ENCODE measurements at places on chromosomes 13 and 19.

GRCh38 chr13:20206065-20206697, 13.4 kb upstream of the GJB2 start:
- DNase-seq, result no peak

GRCh38 chr13:38543561-38543960, 143.3 kb upstream of the FREM2 start:
- no peak for DNase-seq

DNA sequence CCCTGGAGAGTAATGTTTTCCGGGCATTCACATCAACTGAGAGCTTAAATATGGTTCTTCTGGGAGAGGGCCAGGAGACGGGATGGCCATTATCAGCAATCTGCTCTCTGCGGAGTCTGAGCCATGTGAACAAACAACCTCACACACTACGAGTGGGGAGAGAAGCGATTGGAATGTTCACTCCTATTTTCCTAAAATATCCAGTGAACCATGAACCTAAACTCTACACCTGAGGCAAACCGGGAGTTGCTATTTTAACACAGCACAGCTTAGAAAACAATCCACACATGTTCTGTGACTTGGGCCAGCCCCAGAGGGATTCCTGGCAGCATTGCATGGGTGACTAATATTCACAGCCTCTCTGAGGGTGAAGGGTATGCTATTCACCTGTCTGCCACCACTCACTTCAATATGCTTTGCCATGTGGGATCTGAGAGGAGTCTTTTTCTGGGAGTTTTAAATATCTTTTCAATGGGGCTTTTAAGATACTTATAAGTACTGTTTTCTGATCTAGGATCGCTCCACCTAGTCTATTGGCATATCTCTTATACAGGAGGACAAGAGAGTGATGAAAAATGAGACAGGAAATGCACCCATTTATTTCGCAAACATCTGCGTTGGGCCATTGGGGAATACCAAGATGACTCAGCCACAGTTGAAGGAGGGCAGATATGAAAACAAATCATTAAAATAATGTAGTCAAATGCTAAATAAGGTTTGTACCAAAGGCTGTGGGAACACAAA, 72.6 kb upstream of the SERP2 start:
- no peak for DNase-seq

- DNase-seq, result no peak
Measured at GRCh38 chr19:49546825-49547565, 19.2 kb downstream of the RCN3 start.

GRCh38 chr13:65378943-65379519, 1851.1 kb downstream of the PCDH9 start:
- DNase-seq, result no peak

DNA sequence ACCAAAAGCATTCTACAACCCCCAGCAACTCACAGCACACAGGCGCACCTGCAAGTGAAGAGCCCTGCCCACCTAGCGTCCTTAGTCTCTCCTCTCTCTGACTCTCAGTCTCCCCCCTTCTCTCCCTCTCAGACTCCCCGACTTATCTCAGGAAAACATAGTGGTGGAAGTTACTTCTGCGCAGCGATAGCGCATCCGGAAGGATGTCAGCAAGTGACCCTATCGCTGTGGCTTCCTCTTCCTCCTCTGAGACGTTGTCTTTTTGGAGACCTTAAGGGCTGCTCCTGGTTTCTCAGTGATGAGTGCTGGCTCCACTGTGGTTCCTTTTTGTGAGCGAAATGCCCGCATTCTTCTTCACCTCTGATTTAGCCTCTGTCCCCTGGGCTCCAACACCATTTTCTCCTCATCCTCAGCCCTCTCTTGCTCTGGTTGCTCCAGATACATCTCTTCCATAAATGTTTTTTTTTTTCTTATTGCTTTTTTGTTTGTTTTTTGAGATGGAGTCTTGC, 1.4 kb upstream of the YIF1B start:
- DNase-seq, result no peak

GRCh38 chr19:28586474-28586873, 626.5 kb downstream of the UQCRFS1 start:
- DNase-seq, result no peak

GRCh38 chr13:39765801-39766463, 110.5 kb downstream of the COG6 start:
- DNase-seq, result no peak

- DNase-seq, result no peak
Measured at GRCh38 chr13:30366088-30366487, 56.2 kb upstream of the UBE2L5 start.

DNA sequence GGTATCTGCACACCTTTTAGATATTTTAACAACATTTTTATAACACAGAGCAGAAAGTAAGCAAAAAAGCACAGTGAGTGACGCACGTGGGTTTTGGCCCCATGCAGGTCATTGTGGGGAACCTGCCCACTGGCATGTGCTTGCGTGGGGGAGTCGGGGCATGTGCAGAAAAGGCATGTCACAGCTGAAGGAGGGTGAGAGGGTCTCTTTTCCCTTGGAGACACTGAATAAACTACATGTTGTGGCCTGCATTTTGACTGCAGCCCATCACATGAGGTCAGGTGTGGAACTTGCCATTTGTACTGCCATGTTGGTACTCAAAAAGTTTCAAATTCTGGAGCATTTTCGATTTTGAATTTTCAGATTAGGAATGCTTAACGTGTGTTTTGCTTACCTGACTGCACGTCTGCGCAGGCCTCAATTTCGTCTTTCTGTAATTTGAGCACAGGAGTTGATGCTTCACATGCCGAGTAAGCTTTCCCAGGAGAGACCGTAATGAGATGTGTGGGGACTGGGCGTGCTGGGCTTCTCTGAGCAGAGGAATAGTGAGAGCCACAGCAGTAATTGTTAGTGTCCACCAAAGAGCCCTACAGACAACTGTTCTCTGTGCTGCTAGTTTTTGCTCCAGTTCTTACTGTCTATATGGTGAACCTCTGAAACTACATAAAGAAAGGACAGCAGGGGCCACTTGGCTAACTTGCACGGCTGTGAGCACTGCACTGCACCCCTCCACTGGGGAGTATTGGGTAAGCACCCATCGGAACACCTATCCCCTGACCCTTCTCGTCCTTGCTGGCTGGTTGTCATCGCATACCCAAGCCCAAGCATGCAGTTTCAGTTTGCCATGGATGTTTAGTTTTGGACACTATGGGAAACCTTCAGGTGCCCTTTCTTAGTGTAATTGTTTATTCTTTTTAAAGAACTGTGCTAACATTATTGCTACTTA, 72.9 kb upstream of the GPR183 start:
- DNase-seq, result no peak

- DNase-seq, result no peak
Measured at GRCh38 chr13:93368718-93369117, 142.1 kb downstream of the GPC6 start.

- no peak for DNase-seq
Measured at GRCh38 chr19:47146920-47147319, 16.3 kb downstream of the SAE1 start.

- DNase-seq, result no peak
Measured at GRCh38 chr19:54298357-54299125, 14.4 kb downstream of the LILRA5 start.

DNA sequence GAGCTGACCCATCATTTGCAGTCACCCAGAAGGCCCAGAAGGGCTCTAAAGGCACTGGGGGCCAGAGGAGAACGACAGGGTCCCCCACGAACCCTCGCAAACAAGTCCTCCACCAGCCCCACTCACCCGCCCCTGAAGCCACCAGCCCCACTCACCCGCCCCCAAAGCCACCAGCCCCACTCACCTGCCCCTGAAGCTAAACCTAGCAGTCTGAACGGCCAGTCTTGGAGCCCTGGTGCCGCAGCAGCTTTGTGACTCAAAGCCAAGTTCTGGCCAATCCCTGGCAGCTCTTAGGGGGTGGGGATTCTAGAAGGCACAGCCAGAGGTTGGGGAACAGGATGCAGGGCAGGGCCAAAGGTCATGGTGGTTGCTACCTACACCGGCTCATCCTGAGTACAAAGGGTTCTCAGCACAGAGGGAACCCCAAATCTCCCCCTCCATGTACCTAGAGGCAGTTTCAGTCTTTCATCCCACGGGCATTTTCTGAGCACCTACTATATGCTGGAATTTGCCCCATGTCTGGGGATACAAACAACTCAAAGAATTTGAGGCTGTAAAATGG, at the start of gene IQCN:
IQCN (minus strand) TSS at position 234 of the 562 bp plus-strand sequence. CDS start 4,974 bp downstream, outside the sequence.
- no peak for DNase-seq

DNA sequence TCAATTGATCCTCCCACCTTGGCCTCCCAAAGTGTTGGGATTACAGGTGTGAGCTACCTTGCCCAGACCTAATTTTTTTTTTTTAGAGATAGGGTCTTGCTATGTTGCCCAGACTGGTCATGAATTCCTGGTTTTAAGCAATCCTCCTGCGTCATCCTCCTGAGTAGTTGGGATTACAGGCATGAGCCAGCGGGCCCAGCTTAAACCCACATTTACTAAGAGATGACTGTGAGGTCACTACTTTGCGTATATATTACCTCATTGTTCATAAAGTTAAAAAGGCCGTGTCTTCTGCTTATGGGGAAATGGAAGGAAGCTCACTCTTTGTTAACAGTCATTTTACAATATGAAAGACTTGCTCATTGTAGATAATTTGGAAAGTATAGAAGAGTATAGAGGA, 39.6 kb upstream of the C1QTNF9 start:
- no peak for DNase-seq

DNA sequence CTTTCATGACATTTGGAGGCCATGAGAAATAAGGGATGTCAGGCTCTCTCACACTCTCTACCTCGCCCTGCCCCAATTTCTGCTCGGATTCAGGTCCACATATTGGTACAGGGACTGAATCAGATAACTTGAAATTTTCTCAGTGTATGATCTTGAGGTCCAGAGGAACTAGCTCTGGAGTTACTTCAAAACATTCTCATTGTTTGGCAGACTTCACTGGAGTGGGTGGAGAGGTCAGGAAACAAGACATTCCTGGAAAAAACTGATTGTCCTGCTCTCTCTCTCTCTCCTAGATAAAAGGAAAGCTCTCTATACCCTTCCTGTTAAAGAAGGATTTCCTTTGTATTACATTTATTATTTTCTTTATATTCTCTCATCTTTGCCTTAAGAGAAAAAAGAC, 428.1 kb upstream of the DACH1 start:
- no peak for DNase-seq

GRCh38 chr13:47117268-47117667, 220.4 kb upstream of the HTR2A start:
- no peak for DNase-seq

DNA sequence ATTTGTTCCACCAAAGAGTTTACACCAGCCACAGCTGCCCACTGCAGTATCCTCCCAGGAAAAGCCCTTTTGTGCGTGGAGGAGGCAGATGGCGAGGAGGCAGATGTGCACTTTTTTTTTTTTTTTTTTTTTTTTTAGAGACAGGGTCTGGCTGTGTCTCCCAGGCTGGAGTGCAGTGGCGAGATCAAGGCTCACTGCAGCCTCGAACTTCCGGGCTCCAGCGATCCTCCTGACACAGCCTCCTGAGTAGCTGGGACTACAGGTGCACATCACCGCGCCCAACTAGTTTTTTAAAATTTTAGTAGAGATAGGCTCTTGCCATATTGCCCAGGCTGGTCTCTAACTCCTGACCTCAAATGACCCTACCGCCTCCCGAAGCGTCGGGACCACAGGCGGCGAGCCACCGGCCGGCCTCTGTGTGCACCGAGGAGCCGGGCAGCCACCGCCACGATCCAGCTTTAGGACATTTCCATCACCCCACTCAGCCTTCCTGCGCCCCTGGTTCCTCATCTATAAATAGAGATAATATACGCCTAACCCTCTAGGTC, 563 bp upstream of the PDCD5 start:
- DNase-seq, result no peak

- DNase-seq, result no peak
Measured at GRCh38 chr13:80303225-80303811, 37.6 kb downstream of the SPRY2 start.

GRCh38 chr13:29887686-29888085, 37.3 kb upstream of the UBL3 start:
- DNase-seq, result no peak

DNA sequence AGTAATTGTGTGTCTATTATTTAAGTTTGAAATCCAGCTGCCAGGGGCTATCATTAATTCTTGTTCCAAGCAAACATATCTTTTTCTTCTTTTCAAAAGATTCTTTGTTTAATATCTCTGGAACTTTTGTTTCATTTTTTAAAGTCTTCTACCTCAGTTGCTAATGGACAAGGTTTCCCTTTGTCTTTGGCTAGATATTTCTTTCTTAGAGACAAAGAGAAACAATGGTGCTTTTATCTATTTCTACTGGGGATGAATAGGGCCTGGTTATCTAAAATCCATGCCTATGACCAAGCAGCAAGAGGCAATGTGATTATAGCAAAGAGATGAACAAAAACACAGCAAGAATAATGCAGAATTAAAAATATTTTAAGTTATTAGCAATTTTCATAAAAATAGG, 661.3 kb upstream of the KLF12 start:
- DNase-seq, result no peak

DNA sequence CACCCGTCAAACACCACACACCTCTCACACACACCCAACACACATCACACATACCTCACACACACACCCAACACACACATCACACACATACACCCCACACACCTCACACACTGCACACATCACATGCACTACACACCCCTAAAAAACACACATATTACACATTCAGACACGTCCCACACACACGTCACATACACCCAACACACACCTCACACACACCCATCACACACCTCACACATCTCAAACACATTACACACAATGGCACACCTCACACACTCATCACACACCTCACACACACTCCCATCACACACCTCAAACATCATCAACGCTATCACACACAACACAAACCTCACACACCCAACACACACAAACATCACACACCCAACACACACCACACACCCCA, 133.1 kb downstream of the CRYL1 start:
- DNase-seq, result no peak

DNA sequence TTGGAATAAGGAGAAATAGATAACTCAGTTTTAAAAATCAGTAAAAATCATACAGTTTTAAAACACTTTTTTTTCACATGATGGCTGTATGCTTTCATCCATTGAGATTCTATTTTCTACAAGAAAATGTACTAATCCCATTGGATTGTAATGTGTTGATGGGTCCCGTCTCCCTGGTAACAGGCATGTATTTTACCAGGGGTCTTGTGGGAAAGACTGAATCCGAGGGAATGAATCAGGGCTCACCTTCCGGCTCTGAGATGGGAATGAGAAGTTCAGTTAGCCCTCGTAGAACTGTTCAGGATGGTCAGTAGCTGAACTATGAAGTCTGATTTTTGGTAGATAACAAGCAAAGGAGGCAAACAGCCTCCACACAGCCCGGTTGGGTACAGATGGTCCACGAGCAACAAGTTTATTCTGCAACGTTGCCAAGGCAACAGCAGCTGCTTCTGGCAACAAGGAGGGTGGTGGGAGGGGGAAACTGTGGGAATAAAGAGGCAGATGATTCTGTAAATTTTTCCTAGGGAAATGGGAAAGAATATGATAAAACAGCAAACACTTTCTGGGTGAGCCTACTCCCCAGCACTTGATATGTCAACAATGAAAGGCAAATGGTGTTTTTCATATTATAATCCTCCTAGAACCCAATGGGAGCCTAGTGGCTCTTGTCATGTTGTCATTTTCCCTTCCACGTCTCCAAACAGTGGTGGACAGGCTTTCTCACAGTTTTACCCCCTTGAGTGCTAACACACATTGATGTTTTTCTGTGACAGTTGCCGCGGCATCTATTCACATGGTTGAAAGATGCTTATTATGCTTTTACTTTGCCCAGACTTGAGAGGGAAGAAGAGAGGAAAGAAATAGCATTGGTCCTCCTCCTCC, 12.4 kb upstream of the SIAH3 start:
- DNase-seq, result no peak
